Posterior vena cava (tissue), 2 donors: ENCODE measurements at places on chromosomes 12 and 14. TPM values are rescaled to one million over a fixed set of nuclear protein-coding genes. Genes with fewer than 3 reads are reported as not detected.

GRCh38 chr14:30443368-30444007, 115.5 kb upstream of the G2E3 start:
- no peak for DNase-seq

DNA sequence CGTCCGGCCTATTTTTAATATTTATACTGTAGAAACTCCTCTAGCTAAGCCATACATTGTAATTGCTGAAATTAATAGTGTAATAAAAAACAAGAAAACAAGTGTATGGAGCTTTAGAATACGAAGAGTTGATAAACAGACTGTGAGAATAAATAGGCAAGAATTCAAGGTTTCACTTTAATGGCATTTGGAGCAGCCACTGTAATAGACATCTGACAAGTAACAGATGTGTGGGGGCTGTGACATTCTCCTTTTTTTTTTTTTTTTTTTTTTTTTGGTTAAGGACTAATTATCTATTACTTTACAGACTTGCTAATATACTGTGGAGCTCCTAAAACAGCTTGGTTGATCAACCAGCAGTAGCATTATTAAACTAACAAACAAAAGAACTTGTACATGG, 42.1 kb upstream of the CFAP54 start:
- DNase-seq: no peak

- DNase-seq: no peak
Measured at GRCh38 chr12:68768431-68768939, 22.5 kb downstream of the SLC35E3 start.

GRCh38 chr12:14678547-14679150, 17.8 kb downstream of the GUCY2C start:
- no peak for DNase-seq

DNA sequence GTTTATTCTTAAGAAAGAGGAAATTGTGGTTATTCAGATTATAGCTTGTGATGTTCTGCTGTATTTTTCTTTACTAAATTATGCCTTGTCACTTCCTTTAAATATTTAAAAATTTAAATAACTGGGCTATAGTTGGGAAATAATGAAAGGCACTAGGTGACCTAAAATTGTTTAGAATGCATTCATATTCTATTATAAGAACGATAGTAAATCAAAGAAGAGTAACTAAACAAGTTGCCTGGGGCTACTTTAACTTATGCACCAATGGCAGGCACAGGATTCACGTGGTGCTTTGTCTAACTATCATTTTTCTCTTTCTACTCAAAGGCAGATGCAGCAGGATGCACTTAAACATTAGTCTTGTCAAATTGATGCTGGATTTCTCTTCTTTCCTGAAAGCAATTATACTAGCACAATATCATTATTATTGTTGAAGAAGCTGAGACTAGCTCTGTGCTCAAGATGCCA, 190.7 kb upstream of the PPFIA2 start:
- no peak for DNase-seq

- no peak for DNase-seq
Measured at GRCh38 chr12:13890943-13891342, 90.5 kb downstream of the GRIN2B start.

DNA sequence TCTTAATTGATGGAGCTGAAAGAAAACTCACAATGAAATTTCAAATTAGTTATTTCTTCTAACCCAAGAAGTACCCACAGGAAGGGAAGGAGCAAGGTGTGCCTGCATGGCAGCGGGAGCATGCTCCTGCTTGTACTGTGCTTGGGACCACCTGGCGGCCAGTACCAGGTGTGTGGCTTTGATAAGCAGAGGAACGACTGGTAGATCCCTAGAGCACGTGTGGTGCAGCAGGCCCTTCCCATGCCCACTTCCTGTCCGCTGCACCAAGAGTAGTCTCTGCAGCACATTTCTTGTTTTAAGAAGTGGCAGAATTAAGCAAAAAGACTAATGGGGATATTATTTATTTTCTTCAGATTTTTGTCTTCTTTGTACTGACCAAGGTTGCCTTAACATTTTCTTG, 122.3 kb upstream of the ATF1 start:
- no peak for DNase-seq

DNA sequence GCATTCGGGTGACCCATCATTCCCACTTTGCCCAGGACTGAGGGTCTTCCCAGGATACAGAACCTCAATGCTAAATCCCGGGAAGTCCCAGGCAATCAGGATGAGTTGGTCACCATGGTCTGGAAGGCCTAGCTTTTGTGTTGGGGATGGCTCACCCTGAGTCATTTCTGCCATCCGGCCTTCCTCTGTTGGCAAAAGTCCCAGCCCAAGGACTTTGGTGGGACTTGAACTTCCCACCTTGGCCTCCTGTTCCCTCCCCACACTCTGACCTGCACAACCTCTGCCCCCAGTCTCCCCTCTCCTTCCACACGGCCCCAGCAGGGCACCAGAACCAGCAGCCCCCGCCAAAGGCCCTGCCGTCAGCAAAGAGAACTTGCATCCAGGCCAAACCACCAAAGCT, 24.6 kb upstream of the NCOR2 start:
- DNase-seq: no peak

- no peak for DNase-seq
Measured at GRCh38 chr14:46596236-46596635, 55.3 kb downstream of the RPL10L start.

DNA sequence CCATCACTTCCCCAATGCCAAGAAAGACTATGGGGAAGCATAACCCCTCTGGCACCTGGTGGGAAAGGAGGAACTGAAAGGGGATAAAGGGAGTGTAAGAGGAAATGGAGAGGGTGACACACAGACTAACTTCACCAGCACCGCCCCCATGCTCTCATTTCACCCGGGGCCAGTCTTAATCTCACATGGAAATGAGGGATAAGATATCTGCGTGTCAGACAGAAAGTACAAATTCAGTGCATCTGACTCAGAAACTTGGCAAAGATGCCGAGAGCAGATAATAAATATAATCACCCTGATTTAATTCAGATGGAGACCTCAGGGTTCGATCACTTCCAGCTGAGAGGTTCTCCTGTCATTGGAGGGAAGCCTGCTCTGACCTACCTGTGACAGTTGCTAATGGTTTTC, 191.6 kb downstream of the DUSP6 start:
- peak; percentile 89 for DNase-seq

DNA sequence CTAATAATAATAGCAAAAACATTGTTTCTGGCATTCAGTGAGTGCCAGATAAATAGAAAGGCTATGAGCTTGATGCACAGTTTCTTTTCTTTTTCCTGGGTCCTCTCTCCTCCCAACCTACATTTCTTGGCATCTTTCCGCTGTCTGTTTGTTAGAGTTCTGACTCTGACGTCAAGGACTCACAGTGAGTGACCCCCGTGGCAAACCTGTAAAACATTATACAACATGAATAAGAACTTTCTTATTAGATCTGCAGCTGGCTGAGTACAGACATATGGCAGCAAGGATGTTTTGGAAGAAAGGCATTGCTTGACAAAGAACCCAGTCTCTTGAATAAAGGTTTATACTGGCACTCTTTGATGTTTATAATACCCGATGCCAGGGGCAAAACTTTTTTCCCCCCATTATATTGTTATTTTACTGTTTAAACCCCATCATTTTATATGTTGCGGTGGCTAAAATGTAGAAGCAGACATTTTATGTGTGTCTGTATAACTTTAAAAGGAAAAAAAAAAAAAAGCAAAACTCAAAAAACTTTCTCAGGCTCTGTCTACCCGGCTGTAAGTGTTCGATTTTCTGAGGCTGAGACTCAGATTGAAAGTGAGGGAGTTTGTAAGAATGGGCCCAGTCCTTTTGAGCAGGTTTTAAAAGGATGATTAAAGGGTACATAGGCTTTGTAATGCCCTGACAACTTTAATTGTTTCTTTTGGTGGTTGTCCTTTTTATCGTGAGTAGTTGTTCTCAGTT, 159.3 kb downstream of the PDE3A start:
- DNase-seq: no peak

DNA sequence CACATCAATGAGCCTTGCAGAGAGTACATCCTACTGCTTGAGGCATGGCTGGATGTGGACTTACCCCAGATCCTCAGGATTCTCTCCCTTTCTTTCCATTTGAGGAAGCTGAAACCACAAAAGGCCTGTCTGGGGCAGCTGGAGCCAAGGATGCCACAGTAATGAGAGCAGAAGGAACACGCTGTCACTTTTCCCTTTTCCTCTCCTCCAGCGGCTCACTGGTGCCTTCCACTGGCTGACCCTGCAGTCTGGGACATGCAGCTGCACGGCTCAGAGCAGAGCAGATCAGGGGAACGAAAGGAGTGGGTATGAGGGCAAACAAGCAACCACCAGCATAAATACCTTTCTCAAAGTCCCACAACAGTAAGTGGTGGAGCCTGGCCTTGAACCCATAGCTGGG, 78.2 kb downstream of the GAS2L3 start:
- no peak for DNase-seq

GRCh38 chr14:23324993-23325392, 3.7 kb downstream of the PABPN1 start:
- DNase-seq: no peak

DNA sequence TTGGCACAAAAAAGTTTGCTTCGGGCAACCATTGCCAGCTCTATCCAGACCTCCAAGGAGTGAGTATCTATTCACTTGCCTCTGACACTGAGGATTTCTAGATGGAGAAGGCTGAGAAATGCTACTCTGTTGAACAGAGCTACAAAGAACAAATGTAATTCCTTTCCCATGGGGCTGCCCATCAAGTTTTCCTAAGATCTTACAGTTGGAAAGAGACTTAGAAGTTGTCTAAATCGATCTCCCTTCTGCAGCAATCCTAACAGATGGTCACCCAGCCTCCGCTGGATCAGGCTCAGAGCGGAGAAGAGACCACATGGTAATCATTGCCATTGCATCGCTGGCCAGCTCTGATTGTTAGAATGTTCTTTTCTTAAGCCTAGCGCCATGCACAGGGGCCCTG, 110.1 kb upstream of the BCL2L14 start:
- no peak for DNase-seq

GRCh38 chr12:68011882-68012207, 22.6 kb downstream of the IFNG-AS1 start:
- no peak for DNase-seq

DNA sequence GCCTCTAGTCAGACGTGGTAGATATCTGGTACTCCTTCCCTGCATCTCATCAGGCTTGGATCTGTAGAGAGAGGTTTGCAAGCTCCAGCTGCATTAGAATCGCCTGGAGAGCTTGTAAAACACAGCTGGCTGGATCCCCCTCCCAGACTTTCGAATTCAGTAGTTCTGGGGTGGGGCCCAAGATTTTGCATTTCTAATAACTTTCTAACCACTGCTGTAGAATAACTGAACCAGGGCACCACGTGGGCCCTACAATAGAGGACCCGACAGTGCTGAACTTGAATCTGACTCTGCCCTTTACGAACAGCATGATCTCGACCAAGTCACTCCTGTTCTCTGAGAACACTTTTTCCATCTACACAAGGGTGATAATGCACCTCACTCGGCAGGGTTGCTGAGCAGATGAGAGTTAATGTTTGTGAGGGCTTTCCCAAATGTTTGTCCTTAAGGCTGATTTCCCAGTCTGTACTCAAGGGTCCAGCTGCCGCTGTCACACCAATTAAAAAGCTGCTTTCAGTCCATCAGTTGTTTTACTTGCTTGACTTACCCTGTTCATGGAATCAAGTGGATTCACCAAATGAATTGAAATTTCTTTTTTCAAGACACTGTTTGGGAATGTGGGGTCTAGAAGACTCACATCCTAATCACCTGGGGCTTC, 86.6 kb upstream of the SLC24A4 start:
- no peak for DNase-seq

DNA sequence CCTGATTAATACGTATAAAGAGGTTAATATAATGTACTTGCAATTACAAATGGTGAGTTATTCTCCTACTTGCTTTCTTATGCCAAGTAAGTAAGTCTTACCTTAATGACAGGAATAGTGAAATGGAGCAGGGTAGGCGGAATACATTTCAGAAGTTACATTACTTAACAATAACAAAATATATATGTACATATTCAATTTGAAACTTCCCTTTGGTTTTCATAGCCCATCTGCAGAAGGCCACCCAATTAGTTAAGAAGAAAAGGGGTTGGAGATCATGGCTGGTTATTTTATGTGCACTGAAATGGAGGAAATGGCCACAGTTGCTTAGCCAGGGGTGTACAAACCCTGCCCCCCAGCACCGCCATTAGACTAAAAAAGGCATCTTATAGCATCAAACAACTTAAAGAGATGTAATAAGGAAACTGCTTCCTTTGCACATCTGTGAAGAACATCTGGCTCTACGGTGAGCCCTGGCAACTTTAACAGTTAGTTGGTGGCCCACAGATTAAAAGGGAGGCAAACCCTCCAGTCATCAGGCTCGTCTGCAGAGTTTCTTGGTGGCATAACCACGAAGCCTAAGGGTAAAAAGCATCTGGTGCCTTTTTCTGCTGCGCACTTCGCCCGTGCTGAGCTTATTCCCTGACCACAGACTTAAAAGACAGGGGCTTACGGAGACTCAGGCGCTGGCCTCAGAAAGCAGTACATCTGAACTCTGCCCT, 38.8 kb upstream of the DACT1 start:
- peak; percentile 30 for DNase-seq

GRCh38 chr12:111238075-111238734, 130.7 kb downstream of the PHETA1 start:
- no peak for DNase-seq

DNA sequence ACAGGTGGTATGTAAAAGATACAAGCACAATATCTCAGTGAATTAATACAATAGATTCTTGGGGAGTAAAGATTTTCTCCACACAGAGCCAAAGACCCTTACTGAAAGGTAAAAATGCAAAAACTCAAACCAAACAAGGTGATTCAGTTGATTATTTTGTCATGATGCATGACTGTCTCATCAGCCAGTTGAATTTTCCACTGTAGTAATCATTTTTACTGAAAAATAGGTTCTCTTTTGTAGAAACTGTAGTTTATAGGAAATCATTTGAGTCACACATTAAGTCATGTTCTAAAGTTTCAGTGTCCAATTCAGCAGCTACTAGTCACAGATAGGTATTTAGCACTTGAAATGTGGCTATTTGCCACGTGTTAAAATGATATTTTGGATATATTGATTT, 53.6 kb downstream of the PPFIA2 start:
- no peak for DNase-seq

The ZCCHC8 gene
- 15.9 TPM for total RNA-seq

The TESPA1 gene
- total RNA-seq: 1.00 TPM

The DBX2 gene
- total RNA-seq: 0.93 TPM

The YARS2 gene
- 9.2 TPM for total RNA-seq

The ASB2 gene
- total RNA-seq: 66.5 TPM

The LRIG3 gene
- total RNA-seq: 23.7 TPM
